Activated T-cell treated with anti-CD3 and anti-CD28 coated beads, Interleukin-2, amount 50 U/mL, for 4 hours (primary cell): ENCODE measurements at places on chromosomes 11 and 22. TPM values are rescaled to one million over a fixed set of nuclear protein-coding genes. Genes with fewer than 3 reads are reported as not detected.

SYT12 gene
- total RNA-seq: not detected

SCN2B gene
- total RNA-seq: not detected

DNA sequence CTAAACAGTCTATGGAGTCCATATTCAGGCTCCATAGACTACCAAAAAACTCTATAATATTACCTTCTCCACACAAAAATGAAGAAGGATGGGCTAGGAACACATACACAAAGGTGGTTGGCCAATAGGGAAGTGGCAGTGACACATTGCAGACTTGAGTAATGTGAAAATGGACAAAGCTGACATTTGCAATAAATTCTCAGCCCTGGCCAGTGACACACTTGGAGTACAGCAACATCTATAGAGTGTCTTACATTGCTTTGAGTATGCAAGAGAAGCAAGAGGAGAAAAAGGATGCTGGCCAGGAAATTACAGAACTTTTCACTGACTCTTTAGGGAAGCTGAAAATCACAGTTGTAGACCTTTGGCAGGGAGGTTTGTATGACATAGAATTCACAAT lies 7.3 kb upstream of the OR52W1 start:
- DNase-seq: no peak

DNA sequence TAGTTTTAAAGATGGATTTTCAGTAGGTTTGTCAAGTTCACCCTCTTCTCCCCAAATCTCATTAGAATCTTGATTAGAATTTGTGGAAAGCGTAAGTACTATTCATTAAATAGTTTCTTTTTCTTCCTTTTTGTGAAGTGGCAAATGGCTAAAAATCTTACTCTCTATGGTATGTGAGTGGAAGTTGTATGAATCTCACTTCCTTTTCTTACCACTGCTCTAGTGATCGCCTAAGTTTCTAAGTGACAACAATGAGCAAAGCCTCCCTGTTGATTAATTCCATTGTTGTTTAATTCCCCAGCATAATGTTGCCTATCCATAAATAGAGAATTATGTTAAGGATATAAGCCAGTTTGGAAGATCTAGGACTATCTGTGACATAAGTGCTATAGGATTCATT lies 82.7 kb downstream of the PGR start:
- DNase-seq: no peak

FAM180B gene
- 0.13 TPM for total RNA-seq

GALNT18 gene
- 2.2 TPM for total RNA-seq
